ENCODE measurements at places on chromosomes 2 and 18.

DNA sequence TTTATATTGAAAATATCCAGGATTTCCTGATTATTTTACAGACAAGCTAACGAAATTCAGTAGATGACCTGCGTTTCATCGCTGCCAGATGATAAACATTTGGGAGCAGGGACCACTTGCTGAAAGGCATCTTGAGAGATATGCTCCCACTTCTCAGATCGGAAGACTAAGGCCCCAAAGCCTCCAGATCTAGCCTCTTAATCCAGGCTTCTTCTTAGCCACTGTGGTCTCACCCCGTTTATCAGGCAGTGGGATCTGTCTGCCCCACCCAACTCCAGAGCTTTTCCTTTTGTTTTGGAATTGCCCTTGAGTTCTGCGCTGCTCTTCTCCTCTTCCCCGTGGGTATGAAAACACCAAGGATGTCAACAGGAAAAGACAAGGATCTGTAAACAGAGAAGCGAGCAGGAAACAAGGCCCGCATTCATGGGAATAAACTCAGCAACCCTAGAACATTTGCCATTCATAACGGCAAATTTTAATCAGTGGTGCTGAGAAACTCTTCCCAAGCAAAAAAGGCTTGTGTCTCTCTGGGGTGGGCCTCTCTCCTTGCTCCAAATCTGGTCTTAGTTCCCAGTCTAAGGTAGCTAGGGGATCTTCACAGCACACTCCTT lies 21.4 kb downstream of the MYL12B start:
- DNase-seq = no peak

DNA sequence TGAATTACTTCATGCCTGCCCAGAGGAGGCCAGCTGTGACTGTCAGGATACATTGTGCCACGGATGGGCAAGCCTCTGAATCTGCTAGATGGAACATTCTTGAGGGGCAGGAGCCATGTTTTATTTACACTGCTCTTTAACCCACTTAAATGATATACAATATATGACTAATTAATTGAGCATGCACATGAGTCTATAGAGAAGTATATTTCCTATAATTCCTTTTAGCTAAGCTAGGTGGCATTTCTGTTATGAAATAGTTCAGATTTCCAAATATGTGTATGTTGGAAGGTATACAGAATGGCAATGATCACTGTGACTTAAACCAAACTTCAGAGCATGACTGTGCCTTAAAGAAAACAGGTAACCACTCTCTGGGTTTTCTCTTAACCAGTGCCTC lies 131.7 kb downstream of the RAB3GAP1 start:
- no peak for DNase-seq

DNA sequence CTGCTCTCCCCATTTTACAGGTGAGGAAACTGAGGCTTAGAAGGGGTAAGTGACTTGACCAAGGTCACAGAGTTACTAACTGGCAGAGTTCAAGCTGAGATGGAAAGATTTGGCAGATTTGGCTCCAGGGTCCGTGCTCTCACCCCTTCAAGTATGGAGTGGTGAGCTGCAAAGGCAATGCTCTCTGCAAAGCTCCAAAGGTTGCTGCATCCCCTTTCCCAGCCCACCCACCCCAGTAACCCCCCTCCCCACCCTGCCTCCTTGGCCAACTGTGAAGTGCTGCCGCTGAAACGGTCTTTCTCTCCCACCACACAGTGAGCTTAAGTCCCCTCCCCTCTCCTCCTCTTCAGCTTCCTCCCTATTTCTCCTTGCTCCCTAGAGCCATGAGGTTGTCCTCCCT lies 152.8 kb downstream of the CAPN13 start:
- no peak for DNase-seq

DNA sequence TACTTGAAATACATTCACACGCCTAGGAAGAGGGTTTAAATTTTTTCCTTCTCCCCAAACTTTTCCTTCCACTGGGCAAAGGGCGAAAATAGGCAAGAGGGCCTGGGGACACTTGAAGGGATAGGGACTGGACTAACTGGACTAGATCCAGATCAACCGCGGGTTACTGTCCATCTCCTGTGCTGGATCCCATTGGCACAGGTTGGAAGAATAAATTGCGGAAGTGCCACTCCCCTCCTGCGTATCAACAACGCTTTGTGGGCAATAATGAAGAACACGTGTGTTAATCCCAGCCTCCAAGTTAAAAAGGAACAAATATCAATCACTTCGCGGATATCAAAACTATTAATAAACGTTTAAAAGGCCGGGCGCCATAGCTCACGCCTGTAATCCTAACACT lies 1.7 kb upstream of the FZD5 start:
- DNase-seq = no peak

- no peak for DNase-seq
Measured at GRCh38 chr2:111167076-111167862, 46.6 kb downstream of the BCL2L11 start.

DNA sequence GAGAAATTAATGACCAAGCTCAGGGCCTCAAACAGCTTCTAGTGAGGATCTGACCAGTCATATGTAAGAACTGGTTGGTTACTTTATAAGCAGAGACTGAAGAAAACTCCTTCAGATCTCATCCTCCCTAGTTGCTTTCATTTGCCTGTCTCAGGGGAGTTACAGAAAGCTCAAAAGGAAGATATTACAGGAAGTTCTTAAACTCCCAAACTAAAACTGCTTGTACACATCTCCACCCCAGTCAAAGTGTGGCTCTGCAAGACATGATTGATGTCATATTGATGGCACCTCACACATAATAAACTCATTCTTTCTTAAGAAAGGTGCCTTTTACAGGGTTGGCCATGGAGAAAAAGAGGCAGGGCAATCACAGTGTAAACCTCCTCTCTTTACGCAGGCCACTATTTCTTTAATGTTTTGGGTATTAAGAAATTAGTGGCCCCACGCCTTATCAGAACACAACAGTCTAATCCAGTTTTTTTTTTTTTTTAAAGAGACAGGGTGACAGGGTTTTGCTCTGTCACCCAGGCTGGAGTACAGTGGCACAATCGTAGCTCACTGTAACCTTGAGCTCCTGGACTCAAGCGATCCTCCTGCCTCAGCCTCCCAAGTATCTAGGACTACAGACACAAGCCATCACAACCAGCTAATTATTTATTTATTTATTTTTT lies 62.6 kb upstream of the STK17B start:
- DNase-seq = no peak

GRCh38 chr2:76406134-76406855 lies 695.6 kb upstream of the GCFC2 start:
- DNase-seq = no peak

GRCh38 chr2:70480468-70480867 lies 73.2 kb downstream of the TGFA start:
- no peak for DNase-seq

GRCh38 chr2:10514743-10515142 lies 66.6 kb upstream of the ODC1 start:
- DNase-seq = no peak

DNA sequence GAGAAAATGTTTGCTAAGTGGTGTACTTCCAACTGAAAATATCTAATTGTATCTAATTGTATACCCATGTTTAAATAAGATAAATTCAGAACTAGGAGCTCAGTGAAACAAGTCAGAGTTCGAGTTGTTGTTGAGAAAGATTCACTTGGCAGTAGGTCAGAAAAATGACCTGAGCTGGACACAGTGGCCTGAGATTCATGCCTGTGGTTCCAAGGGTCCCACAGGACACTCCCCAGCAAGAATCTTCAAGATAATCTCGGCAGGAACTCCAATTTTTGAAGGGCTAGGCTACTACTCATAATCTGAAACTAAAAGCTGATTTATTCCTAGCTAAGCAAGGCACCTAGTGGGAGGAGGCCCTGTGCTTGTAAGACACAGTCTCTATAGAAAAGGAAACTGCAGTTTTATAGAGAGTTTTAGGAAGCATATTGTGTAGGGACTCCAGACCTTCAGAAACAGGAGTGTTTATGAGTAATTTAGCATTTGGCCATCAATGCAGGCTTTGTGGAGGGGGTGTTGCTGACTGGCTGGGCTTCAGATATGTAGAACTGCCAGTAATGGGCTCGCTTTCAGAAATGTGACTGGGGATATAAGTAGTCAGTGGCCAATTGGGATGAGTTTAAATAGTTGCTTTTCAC lies 43.2 kb downstream of the SP140 start:
- no peak for DNase-seq

- DNase-seq = no peak
Measured at GRCh38 chr2:135226961-135227360, 174.9 kb downstream of the RAB3GAP1 start.

- DNase-seq = no peak
Measured at GRCh38 chr2:200757399-200757798, 54.3 kb upstream of the BZW1 start.

- no peak for DNase-seq
Measured at GRCh38 chr2:56287974-56288373, 104.2 kb downstream of the CCDC85A start.
